ENCODE measurements at places on chromosomes 16 and 17.

DNA sequence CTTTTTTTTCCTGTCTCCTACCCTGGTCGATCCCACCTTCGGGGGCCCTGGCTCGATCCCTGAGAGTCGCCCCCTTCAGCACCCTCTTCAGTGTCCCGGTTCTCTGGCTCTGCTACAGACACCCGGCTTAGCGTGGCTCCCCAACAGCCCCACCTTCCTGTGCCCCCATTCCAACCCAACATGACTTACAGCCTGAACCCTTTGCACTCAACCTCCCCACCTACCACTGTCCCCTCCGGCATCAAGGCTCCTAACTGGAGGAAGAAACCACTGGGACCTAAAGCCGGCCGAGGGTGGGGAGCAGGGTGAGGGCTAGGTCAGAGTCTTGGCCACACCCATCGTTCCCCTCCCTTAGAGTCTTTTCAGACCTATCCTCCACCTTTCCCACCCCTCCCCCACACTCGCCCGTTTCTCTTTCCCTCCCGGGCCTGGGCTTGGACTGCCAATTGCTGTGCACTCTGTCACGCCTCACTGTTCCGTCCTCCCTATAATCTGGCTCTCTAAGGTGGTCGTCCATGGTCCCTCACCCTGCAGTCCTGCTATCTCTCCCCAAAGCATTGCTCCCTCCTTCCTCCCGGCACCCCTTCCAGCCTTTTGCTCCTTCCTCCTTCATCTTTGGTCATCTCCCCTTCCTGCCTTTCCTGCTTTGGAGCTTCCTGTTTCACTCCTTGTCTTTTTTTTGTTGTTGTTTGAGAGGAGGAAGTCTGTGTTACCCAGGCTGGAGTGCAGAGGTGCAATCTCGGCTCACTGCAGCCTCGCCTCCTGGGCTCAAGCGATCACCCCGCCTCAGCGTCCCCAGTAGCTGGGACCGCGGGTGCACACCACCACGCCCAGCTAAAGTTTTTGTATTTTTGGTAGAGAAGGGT lies 890 bp upstream of the CLDN7 start:
- DNase-seq: peak; percentile 22

- peak; percentile 70 for DNase-seq
Measured at GRCh38 chr17:59377410-59377809, 46.0 kb downstream of the YPEL2 start.

GRCh38 chr16:81885976-81886586 lies 107.0 kb downstream of the PLCG2 start:
- peak; percentile 18 for DNase-seq

GRCh38 chr17:72125742-72126141 lies 4.9 kb downstream of the SOX9 start:
- DNase-seq: no peak

DNA sequence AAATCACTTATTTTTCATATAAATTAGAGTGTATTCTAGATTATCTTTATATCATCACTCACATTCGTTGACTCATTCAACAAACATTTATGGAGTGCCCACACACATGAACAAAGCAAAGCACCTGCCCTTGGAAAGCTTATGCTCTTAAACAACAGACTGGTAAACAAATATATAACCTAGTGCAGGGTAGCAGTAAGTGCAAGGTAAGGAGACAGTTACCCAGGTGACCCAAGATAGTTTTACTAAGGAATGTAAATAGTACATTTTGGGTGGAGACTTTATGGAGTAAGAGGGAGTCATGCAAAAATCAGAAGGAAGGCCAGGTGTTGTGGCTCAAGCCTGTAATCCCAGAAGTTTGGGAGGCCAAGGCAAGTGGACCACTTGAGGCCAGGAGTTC lies 40.4 kb upstream of the HELZ start:
- DNase-seq: no peak

DNA sequence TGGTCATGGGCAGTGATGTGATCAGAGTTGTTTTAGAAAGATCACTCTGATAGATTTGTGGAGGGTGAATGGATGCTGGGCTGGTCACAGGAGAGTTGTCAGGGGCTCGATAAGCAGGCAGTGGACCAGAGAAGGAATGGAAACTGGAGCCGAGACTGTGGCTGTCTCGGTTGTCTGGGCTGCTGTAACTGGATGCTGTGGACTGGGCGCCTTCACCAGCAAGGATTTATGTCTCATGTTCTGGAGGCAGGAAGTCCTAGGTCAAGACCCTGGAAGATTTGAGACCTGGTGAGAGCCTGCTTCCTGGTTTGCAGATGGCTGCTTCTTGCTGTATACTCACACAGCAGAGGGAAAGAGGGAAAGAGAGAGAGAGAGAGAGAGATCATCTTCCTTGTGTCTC lies 203.6 kb downstream of the HS3ST4 start:
- no peak for DNase-seq

GRCh38 chr17:40124279-40125141 lies 2.7 kb downstream of the MSL1 start:
- DNase-seq: peak; percentile 64

- peak; percentile 73 for DNase-seq
Measured at GRCh38 chr17:72386619-72387237, 265.9 kb downstream of the SOX9 start.

- DNase-seq: peak; percentile 63
Measured at GRCh38 chr16:21156767-21157467, 1.6 kb upstream of the LDAF1 start.
